ENCODE measurements at places on chromosomes 1 and 21. TPM values are rescaled to one million over a fixed set of nuclear protein-coding genes. Genes with fewer than 3 reads are reported as not detected.

Gene RAB3B
- 0.32 TPM for total RNA-seq

Gene WASF2
- 103 TPM for total RNA-seq

Gene SLFNL1
- 0.69 TPM for total RNA-seq

Gene ANGPTL7
- total RNA-seq, result 0.16 TPM

Gene CYP4A22
- total RNA-seq, result not detected

Gene S100A2
- total RNA-seq, result 1.5 TPM

Gene KRTAP19-6
- not detected for total RNA-seq

Gene ASPM
- 26.7 TPM for total RNA-seq

Gene RPS6KA1
- 15.4 TPM for total RNA-seq

Gene MMEL1
- total RNA-seq, result 1.6 TPM

Measured in bladder microvascular endothelial cell (primary cell).